Thoracic aorta (tissue), 2 donors: ENCODE measurements at places on chromosomes 4 and X.

DNA sequence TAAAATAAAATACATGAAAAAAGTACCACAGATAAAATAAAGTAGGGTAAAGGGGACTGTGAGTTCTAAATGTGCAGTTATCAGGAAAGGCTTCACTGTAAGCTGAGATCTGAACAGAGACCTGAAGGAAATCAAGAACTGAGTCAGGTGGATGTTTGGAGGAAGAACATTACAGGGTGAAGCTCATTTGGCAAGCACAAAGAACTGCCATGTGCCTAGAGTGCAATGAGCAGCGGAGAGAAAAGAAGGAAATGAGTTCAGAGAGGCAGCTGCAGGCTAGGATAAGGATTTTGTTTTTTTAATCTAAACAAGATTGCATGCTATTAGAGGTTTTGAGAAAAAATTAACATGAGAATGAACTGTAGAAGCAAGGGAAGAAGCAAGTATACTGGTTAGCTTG lies 373.1 kb downstream of the STPG2 start:
- no peaks in the 10 kb centered on the region for H3K27me3 ChIP-seq
- DNase-seq, result no peak
- no peaks in the 10 kb centered on the region for H3K36me3 ChIP-seq
- no peak overlapping the region for H3K27ac ChIP-seq

DNA sequence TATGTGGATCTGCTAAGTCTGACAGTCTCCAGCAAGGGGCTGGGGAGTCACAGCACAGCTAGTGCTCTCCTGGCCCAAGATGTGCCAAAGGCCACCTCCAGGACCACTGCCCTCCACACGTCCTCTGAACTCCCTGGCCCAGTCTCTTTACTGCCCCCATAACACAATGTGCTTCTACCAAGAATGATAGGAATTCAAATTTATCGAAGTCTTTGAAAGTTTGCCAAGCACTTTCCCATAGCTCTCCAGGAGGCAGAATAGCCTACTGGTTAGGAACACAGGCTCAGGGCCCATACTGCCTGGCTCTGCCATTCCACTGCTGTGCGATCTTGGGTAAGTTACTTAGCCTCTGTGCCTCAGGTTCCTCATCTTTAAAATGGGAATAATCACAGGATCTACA lies 86.7 kb downstream of the NHSL2 start:
- no peak overlapping the region for H3K4me3 ChIP-seq
- H3K4me1 ChIP-seq, result no peaks in the 10 kb centered on the region
- no peaks in the 10 kb centered on the region for H3K27me3 ChIP-seq
- no peak for DNase-seq

- H3K27ac ChIP-seq, result no peak overlapping the region
- no peaks in the 10 kb centered on the region for H3K36me3 ChIP-seq
- H3K4me1 ChIP-seq, result peaks cover 19% of the 10 kb centered on the region
Observed at GRCh38 chr4:16082426-16083240, 1.2 kb downstream of the PROM1 start.

GRCh38 chrX:123475068-123475724 lies 257.7 kb downstream of the THOC2 start:
- H3K36me3 ChIP-seq, result no peaks in the 10 kb centered on the region
- no peak for DNase-seq
- H3K27me3 ChIP-seq, result no peaks in the 10 kb centered on the region
- no peak overlapping the region for H3K4me3 ChIP-seq
- H3K27ac ChIP-seq, result no peak overlapping the region

- H3K27me3 ChIP-seq, result no peaks in the 10 kb centered on the region
- DNase-seq, result no peak
- H3K27ac ChIP-seq, result no peak overlapping the region
- no peak overlapping the region for H3K4me3 ChIP-seq
Observed at GRCh38 chr4:40347472-40347871, 12.3 kb downstream of the CHRNA9 start.

DNA sequence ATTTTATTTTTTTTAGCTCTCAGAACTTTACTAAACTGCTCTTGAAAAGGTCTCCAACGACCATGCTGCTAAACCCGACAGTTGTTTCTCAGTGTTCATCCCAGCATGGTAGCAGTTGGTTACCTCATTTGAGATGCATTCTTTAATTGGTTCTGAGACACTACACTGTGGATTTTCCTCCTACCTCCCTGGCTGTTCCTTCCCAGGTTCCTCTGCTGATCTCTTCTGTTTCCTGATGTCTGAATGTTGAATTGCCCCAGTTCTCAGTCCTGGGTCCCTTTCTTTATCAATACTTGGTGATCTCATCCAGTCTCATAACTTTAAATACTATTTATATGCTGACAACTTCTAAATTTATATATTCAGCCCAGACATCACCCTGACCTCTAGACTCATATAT lies 19.1 kb upstream of the TMEM165 start:
- no peaks in the 10 kb centered on the region for H3K36me3 ChIP-seq
- H3K27ac ChIP-seq, result no peak overlapping the region
- no peak overlapping the region for H3K4me3 ChIP-seq
- no peaks in the 10 kb centered on the region for H3K4me1 ChIP-seq

- no peaks in the 10 kb centered on the region for H3K27me3 ChIP-seq
- H3K4me3 ChIP-seq, result no peak overlapping the region
- H3K27ac ChIP-seq, result no peak overlapping the region
Observed at GRCh38 chrX:130831347-130831722, 71.7 kb downstream of the ENOX2 start.

DNA sequence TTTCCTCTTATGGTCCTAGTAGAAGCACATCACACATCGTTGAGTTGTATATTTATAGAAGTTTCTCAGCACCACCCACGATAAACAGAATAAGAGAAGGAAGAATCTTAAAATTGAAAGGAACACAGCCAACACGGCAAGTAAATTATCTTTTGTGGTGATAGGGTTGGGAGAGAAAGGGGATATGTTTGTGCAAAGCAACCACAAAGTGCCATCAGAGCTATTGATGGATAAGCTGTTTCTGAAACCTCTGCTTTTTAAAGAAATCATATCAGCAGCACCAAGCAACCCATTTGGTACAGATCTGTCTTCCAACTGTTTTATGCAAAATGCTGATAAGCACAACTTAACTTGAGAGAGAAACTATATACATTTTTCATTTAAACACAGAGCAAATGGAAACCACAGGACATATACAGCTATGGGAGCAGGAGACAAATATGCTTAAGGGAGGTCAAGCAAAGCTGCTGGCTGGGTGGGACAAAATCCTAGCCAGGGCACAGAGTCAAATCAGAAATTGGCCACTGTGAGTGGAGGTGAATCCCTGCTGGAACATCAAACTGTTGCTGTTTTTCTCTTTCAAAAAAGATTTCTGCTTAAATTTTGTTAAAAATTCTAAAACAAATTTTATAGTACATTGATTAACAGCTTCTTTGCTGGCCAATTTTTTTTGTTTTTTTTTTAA lies 194.0 kb upstream of the HHIP start:
- no peak for DNase-seq
- no peaks in the 10 kb centered on the region for H3K27me3 ChIP-seq
- H3K36me3 ChIP-seq, result no peaks in the 10 kb centered on the region
- no peak overlapping the region for H3K27ac ChIP-seq
- no peaks in the 10 kb centered on the region for H3K4me1 ChIP-seq
- no peak overlapping the region for H3K4me3 ChIP-seq

DNA sequence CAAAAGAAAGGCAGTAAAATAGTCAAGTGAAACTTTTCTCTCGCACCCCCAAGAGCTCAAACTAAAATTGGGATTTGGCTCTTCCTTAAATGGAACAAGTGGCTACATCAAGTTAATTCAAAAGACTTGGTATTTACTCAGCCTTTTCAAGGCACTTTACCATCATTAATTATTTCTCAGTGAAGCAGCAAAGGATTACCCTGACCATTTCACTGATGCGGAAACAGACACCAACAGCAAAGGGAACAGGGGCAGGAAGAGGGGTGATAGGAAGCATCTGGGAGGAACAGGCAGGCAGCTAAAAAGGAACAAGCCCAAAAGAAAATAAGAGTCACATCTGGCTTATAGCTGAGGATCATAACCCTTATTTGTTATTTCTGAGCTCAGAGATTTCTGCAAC lies 2.7 kb downstream of the SCML2 start:
- no peaks in the 10 kb centered on the region for H3K36me3 ChIP-seq
- H3K4me1 ChIP-seq, result no peaks in the 10 kb centered on the region
- no peak overlapping the region for H3K27ac ChIP-seq

DNA sequence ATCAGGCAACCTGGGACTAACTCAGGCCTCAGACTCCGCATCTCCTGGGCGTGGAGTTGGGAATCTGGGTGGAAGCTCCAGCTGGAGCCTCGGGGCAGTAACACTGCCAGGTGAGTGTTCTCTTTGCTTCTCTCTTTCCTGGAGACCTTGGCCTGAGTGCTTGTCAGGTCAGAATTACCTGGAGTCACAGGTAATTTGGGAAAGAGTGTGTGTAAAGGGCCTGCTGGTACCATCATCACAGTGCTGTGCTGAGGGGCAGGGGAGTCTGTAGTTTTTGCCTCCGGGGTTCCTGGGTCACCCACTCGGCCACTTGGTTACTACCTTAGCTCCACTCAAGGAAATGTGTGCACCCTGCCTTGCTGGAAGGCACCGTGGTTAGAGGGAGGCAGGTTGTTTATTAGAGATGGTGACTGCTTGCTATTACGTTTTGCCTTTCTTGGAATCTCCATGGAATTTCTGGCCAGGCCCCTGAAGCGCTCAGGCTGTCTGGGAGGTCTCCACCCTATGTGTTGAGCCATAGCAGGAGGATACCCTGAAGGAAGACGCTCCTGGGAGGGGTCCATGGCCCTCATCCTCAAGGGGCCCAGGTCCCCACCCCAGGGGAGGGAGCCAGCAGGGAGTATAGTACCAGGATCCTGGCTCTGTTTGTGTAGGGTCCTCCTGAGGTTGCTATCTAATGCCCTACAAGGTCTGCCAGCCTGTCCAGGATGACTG lies 2.9 kb downstream of the GPR78 start:
- H3K36me3 ChIP-seq, result no peaks in the 10 kb centered on the region
